Ovary (tissue), 10 donors: ENCODE measurements at places on chromosomes 2 and 18.
A peak's percentile ranks its signal among the peaks of the same experiment; 100 is the strongest.

DNA sequence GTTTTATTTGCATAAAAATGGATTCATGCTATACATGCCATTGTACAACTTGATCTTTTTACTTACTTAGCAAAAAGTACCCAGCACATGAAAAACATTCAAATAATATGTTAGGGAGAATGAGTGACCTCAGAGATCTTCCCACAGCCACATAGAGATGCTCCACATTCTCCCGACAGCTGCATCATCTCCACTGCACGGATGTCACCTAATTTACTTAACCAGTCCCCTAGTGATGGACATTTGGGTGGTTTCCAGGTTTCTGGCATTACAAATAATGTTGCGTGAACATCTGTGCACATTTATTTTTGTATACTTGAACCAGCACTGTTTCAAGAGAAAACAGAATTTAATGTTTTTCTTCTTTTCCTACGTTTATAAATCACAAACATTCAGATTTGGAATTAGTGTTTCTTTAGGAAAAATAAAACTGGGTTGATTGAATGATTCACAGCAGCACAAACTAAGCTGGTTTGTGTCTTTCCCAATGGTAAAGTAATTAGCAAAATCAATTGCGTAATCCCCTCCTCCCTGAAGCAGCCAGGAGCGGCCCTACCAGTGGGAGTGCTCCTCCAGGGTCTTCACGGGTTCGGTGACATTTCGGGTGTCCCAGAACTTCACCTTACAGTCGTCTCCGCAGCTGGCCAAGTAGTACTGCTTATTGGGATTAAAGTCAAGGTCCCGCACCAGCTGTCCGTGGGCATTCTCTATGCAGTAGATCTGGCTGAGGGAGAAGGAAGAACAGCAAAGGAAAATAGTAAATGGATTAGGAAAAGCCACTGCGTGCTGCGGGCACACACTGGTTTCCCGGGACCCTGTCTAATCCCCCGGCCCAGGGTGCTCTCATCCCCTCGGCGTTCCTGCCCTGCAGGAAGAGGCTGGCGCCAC lies 183.9 kb downstream of the EIPR1 start:
- no peak for DNase-seq

- DNase-seq = no peak
Measured at GRCh38 chr2:29487967-29488555, 372.8 kb downstream of the CLIP4 start.

- no peak for DNase-seq
Measured at GRCh38 chr18:74493689-74494088, 2.5 kb upstream of the CNDP2 start.

GRCh38 chr18:63262369-63263335 lies 56.9 kb downstream of the BCL2 start:
- no peak for DNase-seq

DNA sequence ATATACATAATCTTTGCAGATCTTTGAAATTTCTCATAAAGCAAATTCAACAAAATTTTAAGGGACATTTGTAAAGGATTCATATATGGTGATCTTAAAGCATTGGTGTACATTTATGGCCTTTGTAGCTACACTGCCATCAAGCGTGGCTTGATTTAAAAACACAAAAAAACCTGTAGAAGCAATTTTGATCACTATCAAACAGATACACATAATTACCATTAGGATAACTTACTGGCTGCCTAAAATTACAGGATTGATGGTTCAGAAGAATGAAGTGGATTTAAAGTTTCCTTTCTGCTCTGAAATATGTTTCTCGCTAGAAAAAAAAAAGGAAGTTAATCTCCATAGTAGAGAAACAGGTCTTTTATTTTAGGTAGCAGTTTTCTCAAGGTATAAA lies 31.4 kb downstream of the MAPRE2 start:
- no peak for DNase-seq

DNA sequence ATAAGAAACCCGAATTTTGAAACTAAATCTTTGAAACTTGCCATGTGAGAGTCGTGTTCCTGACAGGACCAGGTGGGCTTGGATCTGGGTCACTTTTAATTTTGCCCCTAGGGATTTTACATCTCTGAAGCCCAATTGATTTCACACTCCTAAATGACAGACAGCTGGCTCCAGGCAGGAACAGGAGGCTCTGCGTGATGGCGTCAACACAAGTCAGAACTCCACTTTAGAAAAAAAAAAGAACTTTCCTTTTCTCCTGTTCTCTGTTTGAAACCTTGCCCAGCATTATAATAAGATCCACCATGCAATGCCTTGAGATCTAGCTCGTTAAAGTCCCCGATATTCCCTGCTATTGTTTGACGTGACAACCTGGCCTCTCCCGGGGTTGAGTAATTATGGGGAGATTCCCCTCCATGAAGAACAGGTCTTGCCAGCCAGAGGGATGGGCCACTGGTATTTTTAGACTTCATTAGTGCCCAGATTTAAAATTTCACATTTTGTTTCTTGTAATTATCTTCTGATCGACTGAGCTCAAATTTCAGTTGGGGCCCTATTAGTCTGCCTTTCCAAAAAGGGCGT lies 260.3 kb downstream of the KLHL29 start:
- DNase-seq = no peak

DNA sequence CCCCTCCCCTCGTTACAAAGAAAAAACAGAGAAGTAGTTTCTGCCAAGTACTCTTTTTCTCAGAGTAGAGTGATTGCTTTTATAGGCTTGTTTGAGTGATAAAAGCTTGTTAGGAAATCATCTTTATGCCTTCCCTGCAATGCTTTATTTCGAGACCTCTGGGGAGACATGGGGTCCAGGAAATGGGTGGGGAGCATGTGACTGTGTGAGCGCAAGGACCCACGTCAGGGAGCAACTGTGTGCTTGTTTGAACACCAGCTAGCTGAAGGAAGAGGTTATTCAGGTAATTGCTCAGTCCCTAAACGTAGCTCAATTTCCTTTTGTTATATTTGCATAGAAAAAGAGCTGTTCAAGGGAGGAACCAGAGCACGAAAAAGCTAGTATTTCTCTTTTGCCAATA lies 187.3 kb downstream of the FAM210A start:
- no peak for DNase-seq

GRCh38 chr2:234835738-234836137 lies 116.1 kb upstream of the SH3BP4 start:
- no peak for DNase-seq

DNA sequence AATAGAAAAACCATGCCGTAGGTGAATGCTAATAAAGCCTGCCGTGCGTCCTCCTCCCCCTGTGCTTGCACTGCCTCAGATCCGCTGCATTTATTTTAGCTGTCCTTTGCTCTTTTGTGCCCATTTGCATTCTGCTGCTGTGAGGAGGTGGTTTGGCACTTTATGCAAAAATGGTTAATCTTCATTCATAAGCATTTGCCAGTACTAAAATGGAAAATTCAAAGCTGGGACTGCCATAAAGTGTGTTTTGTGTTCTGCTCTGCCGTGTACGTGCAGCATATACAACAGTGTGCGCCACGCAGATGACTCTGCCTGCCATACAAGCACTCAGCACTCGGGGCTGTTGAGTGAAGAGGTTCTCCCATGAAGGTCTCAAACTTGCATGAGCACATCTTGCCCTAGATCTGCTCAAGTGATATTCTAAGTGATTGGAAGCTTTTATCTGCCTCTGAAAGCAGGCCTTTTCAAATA lies 73.6 kb downstream of the SPATS2L start:
- DNase-seq = no peak

GRCh38 chr2:130756053-130756873 lies 923 bp downstream of the AMER3 start:
- no peak for DNase-seq

DNA sequence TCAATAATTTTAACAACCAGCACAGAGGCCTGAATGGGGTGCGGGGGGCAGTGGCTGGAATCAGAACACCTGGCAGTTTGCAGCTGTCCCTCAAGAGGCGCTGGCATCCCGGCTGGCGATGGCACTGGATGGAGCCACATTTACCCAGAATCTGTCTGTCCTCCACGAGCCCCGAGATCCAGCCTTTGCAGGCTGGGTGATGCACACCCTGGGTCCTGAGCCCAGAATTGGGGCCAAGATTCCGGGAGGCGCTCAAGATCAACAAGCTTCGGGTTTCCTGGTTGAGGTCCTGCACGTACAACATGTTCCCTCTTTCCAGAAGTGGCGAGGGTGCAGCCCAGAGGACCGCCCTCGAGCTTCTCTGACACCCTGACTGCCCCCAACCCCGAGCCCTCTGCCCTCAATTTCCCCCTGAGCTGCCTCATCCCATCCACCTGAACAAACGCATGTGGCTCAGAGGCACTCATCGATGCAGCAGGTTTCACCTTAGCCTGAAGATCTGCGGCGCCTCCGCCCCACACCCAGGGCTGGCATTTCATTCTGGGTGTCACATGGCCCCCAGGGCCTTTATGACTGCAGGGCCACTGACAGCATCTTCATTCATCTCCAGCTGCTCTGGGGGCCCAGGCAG lies 97.5 kb downstream of the TFCP2L1 start:
- no peak for DNase-seq

DNA sequence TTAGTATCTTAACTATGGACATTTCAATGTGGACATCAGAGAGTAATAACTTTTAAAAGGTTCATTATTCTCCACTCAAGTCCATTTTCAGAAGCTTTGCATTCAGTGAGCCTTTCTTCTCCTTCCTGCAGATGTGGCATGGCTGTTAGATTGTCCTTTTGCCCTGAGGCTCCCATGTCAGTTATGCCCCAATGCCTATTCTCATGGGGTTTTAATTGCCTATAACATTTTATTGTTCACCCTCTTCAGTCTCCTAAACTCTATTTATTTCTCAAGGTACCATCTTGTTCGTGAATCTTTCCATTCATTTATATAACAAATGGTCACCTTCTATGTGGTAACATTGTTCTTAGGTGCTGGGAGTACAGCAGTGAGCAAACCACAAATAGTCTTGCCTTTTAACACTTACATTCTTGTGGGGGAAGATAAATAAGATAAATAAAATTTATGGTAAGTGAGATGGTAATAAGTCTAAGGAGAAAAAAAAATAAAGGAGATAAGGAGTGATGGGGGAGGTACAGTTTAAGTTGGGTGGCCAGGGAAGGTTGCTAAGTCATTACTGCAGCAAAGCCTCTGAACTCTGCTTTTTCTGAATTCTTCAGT lies 277.9 kb upstream of the SIX3 start:
- no peak for DNase-seq

- DNase-seq = no peak
Measured at GRCh38 chr18:62479574-62479973, 43.3 kb upstream of the ZCCHC2 start.

GRCh38 chr2:12855508-12855907 lies 138.8 kb downstream of the TRIB2 start:
- no peak for DNase-seq

DNA sequence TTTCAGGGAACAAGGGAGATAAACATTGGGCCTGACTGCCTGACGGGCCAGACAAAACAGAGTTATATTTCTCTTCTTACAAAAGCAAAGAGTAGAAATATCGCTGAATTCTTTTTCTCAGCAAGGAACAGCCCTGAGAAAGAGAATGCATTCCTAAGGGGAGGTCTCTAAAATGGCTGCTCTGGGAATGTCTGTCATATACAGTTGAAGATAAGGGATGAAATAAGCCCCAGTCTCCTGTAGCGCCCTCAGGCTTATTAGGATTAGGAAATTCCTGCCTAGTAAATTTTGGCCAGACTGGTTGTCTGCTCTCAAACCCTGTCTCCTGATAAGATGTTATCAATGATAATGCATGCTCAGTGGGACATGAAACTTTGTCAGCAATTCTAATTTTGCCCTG lies 134.9 kb upstream of the CNTNAP5 start:
- DNase-seq = no peak

DNA sequence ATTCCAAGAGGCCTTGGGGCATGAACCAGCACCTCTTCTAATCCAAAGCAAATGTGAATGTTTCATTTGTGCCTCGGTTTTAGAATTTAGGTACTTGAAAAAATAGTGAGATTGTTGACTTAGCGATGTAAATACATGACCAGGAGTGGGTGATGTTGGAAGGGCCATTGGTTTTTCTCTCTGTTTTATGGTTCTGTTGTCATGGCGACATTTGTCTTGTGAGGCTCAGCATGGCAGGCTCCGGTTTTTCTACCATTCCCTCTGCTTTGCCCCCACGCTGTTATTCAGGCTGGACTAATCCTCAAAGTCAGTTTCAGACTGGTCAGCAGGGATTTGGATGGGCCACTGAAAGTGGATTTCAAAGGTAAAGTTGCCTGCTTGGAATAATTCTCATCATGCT lies 255.4 kb downstream of the ALPK2 start:
- DNase-seq = no peak

- DNase-seq = peak; percentile 17
Measured at GRCh38 chr2:26401739-26402541, at the start of gene DRC1. Gene DRC1, plus strand, starts transcription at chr2:26401920. Its CDS starts 70 bp downstream, at chr2:26401990.

- no peak for DNase-seq
Measured at GRCh38 chr2:56297671-56298070, 113.9 kb downstream of the CCDC85A start.

DNA sequence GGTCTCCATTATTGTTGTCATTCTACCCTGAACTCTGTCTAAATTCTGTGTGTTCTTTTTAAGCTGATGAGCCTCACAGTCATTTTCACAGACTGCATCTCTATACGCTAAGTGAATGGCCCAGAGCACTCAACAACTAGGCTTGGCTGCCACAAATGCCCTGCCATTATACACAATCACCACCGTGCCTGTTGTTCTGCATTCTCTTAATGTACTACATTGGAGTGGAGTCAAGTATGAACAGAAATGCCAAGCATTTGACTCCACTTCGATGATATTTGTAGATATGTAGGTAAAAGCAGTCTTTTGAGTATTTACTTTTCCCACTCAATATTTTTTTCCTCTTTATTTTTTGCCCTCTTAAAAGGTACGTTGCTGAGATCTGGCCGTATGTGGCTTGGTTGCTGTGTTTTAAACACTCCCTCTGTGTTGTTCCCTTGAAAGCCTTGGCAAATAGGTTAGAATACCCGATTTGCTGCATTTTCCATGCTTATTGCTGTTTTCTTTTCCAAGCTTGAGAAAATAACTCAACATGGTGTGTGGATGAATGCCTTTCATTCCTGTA lies 36.2 kb upstream of the TMEFF2 start:
- no peak for DNase-seq

- DNase-seq = no peak
Measured at GRCh38 chr2:16487686-16488085, 177.9 kb downstream of the CYRIA start.

GRCh38 chr2:48750128-48750739 lies 5.3 kb downstream of the LHCGR start:
- DNase-seq = no peak

- no peak for DNase-seq
Measured at GRCh38 chr2:195337597-195337996, 319.4 kb upstream of the SLC39A10 start.

DNA sequence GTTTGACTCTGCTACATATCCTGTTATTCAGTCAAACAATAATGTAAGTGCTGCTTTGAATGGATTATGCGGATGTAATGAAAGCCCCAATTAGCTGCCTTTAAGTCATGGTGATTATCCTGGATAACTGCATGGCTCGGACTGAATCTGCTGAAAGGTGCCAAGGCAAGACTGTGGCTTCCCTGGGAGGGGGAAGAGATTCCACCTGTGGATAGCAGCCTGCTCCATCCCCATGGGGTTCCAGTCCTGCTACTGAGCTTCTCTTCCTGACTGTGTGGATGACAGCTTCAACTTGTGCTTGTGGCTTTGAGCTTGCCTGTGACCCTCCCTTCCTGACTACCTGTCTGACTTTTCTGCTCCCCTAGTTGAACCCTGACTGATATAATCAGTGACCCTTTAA lies 540.0 kb upstream of the GYPC start:
- DNase-seq = no peak
